ENCODE measurements at places on chromosomes 3 and 15.

GRCh38 chr3:20023623-20024405 lies 11.8 kb upstream of the PP2D1 start:
- DNase-seq, result no peak

DNA sequence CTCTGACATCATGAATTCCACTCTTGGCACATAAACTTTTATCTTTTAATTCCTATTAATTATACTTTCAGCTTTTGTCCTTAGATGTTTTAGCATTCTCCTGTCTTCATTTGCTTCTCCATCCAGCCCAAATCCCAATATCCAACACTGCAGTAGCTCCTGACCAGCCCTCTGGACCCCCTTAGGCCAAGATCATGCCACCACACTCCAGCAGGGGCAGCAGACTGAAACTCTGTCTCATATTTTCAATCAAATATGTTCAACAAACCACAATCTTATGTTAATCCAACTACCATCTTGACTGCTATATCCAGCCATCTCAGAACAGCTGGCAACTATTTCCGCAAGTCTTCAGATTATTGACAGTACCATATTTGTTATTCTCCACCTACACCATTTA lies 315.8 kb upstream of the ROBO2 start:
- DNase-seq, result peak; percentile 46

DNA sequence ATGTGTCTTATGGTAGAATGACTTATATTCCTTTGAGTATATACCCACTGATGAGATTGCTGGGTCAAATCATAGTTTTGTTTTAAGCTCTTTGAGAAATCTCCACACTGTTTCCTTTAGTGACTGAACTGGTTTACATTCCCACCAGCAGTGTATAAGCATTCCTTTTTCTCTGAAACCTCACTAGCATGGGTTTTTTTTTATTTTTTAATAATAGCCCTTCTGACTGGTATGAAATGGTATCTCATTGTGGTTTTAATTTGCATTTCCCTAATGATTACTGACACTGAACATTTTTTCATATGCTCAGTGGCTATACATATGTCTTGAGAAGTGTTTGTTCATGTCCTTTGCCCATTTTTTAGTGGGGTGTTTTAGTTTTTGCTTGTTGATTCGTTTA lies 494.3 kb downstream of the SQOR start:
- DNase-seq, result no peak

DNA sequence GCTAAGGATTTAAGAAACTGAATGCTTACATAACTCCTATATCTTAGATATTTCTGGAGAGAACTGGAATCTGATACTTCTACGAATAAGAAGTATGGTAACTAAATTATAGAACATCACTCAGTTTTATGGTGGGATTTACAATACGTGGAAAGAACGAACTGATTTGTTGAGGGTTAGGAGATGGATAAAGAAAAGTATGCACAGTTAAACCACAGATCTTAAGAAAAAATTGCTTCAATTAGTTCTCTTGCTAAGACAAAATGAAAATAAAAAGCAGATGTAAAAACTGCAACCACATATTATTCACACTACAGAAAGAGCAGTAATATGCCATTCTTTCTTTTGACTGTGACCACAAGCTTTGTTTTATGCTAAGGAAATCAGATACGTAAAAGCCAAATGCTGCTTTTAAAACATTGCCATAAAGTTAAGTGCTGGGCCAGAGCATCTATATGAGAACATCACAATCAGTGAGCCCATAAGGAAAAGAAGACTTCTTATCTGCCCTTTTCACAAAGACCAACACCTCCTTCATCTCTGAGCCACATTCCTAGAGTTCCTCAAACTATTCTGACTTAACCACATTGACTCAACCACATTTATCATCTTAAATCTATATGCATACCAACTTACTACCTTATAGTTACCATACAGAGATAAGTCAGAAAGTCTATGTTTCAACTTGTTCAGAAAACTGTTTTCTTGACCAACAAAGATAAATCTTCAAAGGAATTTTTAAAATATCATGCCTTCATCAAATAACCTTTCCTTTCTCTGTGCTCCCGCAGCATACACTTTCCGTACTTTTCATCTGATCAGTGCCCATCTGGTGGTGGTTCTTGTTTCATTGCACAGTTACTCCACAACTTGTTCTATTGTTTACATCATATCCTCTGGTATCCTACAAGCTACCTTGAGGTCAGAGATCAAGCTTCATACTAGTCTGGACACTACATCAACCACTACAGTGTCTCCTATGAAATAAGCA lies 61.7 kb downstream of the FSIP1 start:
- no peak for DNase-seq

- DNase-seq, result no peak
These were observed 35.8 kb downstream of the GLDN start for GRCh38 chr15:51377038-51377786.

DNA sequence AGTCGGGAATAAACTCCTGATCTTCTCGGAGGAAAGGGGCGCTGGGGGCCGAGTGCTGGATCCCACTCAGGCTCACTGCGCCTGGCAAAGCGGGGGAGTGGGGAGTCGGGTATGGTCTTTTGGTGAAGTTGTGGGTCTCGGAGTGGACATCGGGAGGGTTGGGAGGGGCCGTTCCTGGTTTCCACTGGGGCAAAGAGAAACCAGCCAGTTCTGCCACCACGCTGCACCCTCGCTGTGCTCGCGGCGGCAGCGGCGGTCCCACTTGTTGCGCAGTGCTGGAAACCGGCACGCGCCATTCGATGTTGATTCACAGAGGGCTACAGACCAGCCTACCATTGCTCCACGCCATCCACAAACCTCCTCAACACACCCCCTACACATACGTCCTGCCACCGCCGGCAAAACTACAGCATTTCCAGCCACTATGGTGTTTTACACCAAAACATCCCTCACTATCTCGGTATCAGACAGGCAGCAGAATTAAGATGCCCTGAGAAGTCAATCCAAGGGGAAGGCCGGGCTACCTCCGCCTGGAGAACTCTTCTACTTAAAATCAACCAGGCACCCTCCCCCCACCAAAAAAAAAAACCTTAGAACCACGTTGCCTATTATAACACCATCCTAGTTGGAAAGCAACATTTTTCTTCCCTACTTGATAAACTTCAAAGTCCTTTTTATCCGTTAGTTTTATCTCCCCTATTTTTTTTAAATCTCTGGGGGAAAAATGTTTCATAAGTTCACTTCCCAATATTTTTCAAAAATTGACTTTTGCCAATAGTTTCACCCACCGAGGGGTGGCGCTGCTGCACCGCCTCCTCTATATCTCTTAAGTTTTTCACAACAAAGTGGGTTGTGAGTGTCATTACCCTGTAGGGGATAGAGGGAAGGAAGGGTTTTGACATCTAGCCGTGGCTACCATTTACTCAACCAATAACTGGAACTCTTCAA lies 3.6 kb downstream of the BCL6 start:
- peak; percentile 95 for DNase-seq
